ENCODE measurements at places on chromosomes 13 and 19. TPM values are rescaled to one million over a fixed set of nuclear protein-coding genes. Genes with fewer than 3 reads are reported as not detected.

PLVAP gene
- 195 TPM for total RNA-seq

CYSLTR2 gene
- total RNA-seq, result 1.4 TPM

DLL3 gene
- 0.13 TPM for total RNA-seq

DDX39A gene
- total RNA-seq, result 53.8 TPM

ZNF555 gene
- 9.8 TPM for total RNA-seq

ICAM5 gene
- 2.9 TPM for total RNA-seq

CLC gene
- not detected for total RNA-seq

VSTM2B gene
- not detected for total RNA-seq

TLE6 gene
- total RNA-seq, result 3.7 TPM

YJEFN3 gene
- total RNA-seq, result 3.7 TPM

ZNF432 gene
- total RNA-seq, result 19.5 TPM

CGB1 gene
- total RNA-seq, result not detected

CAPN12 gene
- total RNA-seq, result 31.1 TPM

FNDC3A gene
- 67.8 TPM for total RNA-seq

SLC27A1 gene
- total RNA-seq, result 21.9 TPM

CFD gene
- total RNA-seq, result 35.1 TPM

TLE2 gene
- 76.6 TPM for total RNA-seq

DOCK6 gene
- 112 TPM for total RNA-seq

PRRG2 gene
- total RNA-seq, result 14.9 TPM

SLC7A10 gene
- not detected for total RNA-seq

IGSF23 gene
- total RNA-seq, result not detected

CYP2S1 gene
- total RNA-seq, result 2.0 TPM

ZNF566 gene
- total RNA-seq, result 13.0 TPM

NLRP7 gene
- total RNA-seq, result 0.16 TPM

SGCG gene
- total RNA-seq, result 0.50 TPM

GSX1 gene
- not detected for total RNA-seq

ZNF677 gene
- 24.3 TPM for total RNA-seq

LSM14A gene
- total RNA-seq, result 114 TPM

ERCC5 gene
- total RNA-seq, result 56.0 TPM

FAM216B gene
- 0.09 TPM for total RNA-seq

KLK3 gene
- not detected for total RNA-seq

CGB8 gene
- total RNA-seq, result not detected

SYNE4 gene
- 7.0 TPM for total RNA-seq

NLRP5 gene
- not detected for total RNA-seq
